LoVo (cell line): ENCODE measurements at places on chromosomes 7 and 10.

DNA sequence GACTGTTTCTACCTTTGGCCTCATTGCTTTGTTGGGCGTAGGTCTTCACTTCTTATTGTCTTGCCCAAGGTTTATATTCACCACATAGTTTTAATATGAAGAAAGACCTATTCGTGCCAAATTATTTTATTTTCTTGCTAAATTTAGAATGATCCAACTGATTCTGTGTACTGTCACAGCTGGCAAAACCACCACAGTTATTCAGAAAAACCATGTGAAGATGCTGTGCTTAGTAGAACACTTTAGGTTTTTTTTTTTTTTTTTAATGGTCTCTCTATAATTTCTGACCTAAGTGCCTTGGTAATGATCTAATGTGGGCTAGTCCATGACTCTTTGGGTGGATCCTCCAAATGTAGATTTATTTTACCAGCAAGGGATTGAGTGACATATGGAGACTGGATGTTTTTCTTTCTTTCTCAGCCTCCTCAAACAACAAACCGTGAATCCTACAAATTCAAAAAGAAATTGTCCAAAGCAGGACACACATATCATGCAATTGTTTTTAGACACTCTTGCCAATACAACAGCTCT is 243.8 kb downstream of the DYNC1I1 start:
- no peak for DNase-seq

DNA sequence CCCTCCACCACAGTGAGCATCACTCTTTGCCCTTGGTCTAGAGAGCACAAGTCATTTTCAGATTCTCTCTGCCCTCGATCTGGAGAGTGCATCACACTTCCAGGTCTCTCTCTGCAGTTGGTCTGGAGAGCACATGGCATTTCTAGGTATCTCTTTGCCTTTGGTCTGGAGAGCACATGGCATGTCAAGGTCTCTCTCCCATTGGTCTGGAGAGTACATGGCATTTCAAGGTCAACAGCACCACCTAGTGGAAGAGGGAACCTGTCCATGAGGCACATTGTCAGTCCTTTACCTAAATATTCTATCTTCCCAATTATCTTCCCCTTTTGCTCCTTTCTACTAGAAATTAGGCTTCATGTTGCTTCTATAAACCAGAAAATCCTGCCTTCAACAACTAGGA is 1139.4 kb downstream of the XPNPEP1 start:
- peak; percentile 9 for DNase-seq

GRCh38 chr7:18508443-18509427 is 13.2 kb downstream of the HDAC9 start:
- DNase-seq, result peak; percentile 86

DNA sequence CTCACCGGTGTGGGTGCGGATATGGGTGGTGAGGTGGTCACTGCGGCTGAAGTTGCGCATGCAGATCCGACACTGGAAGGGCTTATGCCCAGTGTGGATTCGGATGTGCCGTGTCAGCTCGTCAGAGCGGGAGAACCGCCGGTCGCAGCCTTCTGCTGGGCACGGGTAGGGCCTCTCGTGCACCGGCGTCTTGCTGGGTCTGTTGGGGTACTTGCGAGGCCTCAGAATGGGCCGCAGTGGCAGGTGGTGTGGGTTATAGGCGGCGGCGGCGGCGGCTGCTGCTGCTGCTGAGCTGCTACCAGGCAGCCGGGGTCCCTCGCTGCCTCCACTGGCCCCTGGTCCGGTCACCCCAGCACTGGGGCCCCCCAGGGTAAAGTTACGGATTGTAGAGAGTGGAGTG is 2.7 kb downstream of the EGR2 start:
- DNase-seq, result no peak

DNA sequence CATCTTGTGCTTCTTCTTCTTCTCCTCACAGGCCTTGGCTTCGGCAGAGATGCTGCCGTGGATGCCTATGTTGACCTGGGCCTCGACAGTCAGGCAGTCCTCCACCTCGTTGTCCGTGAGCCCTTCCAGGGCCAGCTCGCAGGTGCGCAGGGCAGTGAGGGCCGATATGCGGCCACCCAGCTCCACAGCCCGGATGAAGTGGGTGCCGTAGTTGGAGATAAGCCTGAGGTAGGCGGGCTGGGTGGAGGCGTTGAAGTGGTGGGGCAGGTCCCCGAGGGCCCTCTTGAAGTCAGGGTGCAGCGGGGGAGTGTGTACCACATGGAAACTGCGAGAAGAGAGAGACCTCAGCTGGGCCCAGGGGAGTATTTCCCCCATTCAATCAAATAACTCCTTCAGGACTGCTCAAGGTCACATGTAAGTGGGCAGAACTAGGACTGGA is 3.7 kb downstream of the PRF1 start:
- no peak for DNase-seq

- DNase-seq, result peak; percentile 50
These were observed 154.1 kb downstream of the DGKB start for GRCh38 chr7:14748461-14748860.

DNA sequence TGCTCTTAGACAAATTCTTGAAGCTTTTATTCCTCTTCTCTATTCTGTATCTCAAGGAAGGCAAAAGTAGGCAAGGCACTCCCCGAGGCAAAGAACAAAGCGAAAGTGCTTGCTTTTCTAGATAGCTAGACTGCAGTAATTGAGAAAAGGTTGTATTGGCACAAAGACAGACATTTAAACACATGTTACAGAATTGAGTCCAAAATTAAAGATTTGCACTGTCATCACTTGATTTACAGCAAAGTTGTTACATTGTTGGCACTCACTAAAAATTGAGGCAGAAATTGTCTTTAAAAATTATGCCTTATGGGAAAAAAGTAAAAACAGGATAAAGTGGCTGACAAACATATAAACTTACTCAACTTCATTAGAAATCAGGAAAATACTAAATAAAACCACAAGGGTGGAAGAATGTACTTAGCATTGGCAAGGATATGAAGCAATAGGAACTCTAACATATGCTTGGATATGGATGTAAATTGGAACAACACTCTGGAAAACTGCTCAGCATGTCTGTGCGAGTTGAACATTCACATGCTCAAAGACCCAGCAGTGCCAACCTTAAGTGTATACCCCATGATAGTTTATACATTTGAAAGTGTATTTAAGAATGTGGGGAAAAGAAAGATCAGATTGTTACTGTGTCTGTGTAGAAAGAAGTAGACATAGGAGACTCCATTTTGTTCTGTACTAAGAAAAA is 491.3 kb downstream of the GLRX3 start:
- no peak for DNase-seq

GRCh38 chr7:22657479-22657878 is 69.5 kb upstream of the IL6 start:
- no peak for DNase-seq

GRCh38 chr7:50835156-50835555 is 52.5 kb upstream of the GRB10 start:
- no peak for DNase-seq

- DNase-seq, result no peak
These were observed 241.7 kb upstream of the NEBL start for GRCh38 chr10:21138769-21139340.

DNA sequence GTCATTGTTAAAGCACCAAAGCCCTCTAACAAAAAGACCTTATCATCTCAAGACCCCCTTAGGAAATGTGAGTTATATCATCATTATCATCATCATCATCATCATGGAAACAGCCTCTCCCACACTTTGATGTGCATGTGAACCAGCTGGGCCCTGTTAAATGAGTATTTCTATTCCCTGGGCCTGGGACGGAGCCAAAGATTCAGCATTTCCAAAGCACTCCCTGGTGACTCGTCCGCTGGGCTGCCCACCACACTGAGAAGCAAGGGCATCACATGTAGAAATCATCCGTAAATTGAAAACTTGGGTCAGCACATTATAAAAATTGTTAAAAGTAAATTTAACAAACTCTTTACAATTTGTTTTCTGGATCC is 88.6 kb downstream of the PTPRN2 start:
- no peak for DNase-seq

GRCh38 chr10:19785366-19785765 is 30.9 kb upstream of the PLXDC2 start:
- DNase-seq, result no peak

DNA sequence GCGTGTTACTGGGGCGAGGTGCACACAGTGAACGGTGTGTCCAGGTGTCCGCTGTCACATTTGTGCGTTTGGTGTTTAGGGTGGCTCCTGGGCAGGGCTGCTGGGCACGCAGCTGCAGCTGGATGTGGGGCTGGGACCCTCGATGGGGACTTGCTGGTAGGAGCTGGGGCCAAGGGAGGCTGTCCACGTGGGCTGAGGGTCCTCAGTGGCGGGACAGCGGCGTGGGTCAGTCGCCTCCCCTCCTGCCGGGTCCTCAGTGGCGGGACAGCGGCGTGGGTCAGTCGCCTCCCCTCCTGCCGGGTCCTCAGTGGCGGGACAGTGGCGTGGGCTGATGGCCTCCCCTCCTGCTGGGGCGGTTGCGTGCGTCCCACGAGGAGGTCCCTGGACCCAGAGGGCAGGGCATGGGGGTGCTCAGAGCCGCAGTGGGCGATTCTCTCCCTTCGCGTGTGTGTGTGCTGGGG is 68.5 kb downstream of the INPP5A start:
- DNase-seq, result no peak

DNA sequence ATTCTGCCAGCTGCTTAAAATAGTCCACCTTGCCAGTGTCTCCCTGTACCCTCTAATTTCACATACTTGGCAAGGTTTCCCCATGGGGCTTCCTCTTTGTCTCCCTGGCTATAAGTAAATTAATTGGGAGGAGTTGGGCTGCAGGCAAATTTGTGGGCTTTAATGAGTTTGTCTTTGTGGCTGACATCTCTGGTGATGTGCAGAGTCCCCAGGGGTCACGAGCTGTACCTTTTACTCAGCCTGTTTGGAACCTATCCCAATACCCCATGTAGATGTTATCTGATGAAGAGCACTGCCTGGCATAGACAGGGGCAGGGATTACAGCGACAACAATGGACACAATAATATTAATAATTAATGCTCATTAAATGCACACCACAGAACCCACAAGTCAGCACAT is 132.5 kb downstream of the SLIT1 start:
- DNase-seq, result no peak

DNA sequence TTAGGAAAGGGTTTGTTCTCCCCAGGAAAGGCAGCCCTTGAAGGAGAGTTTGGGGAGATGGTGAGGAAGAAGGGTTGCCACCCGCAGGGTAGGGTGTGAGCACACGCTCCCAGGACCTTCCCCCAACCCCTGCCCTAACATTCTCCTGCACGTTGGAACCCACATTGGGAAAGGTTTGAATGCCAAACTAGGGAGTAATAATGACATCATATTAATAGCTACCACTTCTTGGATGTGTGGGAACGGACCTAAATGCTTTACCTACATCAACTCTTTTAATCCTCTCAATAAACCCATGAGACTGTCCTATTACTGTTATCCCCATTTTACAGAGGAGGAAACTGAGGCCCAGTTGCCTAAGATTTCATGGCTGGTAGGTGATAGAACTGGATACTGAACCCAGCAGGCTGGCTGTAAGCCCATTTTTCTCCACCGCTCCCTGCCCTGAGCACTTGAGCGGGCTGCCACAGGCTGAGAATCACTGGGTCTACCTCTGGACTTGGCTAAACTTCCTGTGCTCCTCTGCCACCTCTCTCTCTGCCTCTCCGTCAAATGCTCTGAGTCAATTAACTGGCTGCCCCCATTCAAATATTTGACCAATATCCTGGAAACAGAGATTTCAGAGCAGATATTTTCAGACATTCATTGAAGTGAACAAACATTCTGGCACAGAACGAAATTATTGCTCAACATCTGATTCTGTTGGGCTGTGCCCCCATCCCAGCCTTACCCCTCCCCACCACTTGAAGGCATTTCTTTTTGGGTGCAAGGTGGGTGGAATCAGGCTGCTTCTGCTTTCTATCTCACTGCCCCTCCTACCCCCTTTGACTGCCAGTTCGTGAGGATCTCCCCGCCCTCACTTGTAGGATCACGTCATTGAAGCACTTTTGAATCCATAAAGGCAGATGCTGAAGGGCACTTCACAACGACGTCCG is 129.7 kb downstream of the C10orf105 start:
- DNase-seq, result no peak

DNA sequence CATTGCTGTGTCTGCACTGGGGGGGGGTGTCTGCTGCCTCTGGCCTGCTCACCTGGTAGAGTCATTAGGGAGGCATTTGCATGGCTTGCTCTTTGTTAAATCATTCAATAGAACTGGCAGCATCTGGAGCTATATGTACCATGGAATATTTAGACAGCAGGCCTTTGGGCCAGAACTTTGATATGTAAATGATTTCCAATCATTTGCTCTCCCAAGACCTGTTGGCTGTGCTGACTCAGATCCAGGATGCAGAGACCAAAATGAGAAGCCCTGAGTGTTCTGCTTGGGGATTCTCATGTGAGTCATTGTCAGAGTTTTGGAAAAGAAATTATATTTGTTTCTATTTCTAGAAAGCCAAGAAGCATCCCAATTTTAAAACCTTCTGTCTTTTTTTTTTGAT is 257.6 kb upstream of the IGFBP3 start:
- DNase-seq, result no peak

DNA sequence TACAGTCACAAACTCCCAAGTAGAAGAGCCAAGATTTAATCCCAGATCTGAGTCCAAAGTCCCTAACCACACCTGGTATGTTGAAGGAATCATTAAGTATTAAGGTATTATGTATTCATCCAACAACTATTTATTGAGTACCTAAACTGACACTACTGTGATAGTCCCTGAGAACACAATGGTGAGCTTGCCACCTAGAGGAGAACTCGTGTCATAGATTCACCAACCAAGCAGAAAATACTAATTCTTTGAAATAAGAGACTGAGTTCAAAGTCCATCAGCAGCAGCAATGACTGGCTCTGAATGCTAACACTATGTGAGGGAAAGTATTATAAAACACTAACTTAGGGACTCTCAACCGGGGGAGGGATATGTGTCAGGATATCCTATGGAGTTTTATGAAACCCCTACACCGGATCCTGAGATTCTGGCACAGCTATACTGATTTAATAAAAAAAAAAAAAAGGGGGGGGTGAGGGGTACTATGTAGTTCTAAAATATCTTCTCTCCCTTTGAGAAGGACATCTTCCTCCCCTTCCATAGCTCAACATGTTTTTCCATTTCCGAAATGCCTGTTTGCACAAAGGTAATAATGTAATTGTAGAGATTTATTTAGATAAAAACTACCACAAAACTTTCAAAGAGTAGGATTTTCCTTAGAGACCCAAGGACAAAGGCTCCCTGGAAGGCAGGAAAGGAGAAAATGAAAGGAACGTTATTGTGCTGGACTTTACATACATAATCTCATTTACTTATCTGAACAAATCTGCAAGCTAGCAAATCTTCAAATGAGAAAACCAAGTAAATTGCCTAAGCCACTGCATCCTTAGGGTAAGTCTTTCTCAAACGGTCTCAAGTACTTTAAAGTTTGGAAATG is 1.6 kb downstream of the NCOA4 start:
- DNase-seq, result peak; percentile 87

GRCh38 chr7:157936976-157937375 is 600.2 kb downstream of the DNAJB6 start:
- DNase-seq, result no peak

DNA sequence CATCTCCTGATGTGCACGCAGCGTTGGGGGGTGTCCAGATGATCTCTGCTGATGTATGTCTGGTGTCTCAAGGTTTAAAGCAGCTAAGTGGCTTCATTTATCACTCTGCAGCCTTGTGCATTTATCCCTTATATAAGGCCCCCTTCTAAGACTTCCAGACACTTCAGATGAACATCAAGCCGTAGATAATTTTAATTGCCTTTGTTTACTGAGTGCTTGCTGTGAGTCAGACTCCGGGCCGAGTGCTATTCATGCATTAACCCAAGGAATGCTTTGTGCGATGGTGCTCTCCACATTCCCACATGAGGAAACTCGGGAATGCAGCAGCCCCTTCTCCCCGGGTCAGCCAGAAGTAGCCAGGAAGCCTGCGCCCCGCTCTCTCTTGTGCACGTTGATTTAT is 328.6 kb upstream of the COBL start:
- DNase-seq, result no peak
